Activated T-cell treated with anti-CD3 and anti-CD28 coated beads, Interleukin-2, amount 50 U/mL, for 48 hours (primary cell): ENCODE measurements at places on chromosomes 12 and 14.
A peak's percentile ranks its signal among the peaks of the same experiment; 100 is the strongest.

DNA sequence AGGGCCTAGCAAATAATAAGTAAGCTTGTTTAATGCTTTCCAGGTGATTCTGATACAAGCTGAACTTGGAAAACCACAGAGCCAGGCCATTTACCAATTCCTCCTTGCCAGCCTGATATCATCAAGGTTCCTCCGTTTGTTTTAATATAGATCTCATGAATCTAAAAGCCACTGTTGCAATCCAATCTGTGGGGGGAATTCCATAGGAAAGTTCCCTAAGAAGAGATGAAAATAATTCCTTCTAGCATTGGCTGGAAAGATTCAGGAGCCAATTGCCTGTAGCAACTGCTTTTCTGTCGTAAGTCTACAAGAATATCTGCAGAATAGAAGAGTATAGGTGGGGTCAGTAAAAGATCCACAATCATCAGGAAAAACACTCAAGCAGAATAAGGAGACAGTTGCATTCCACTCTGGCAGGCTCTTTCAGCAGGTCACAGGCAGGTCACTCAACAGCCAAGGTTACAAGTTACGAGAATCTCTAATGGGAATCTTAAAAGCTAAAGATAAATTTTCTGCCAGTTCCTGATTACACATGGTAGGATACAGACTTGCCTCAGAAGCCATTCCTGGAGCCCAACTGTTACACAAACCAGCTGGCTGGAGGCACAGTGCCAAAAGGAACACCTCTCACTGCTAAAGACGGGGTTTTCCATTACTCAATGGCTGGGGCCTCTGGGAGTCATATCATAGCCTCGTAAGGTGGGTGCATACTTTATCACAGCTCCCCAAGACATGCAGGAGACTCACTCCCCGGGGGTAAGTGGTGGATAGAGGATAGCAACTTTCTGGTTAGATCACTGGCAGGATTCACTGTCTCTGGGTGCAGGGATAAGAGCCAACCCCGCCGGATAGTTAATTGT, 43.6 kb downstream of the FGD6 start:
- DNase-seq = no peak

GRCh38 chr12:96424601-96425000, 24.4 kb upstream of the CDK17 start:
- DNase-seq = no peak

DNA sequence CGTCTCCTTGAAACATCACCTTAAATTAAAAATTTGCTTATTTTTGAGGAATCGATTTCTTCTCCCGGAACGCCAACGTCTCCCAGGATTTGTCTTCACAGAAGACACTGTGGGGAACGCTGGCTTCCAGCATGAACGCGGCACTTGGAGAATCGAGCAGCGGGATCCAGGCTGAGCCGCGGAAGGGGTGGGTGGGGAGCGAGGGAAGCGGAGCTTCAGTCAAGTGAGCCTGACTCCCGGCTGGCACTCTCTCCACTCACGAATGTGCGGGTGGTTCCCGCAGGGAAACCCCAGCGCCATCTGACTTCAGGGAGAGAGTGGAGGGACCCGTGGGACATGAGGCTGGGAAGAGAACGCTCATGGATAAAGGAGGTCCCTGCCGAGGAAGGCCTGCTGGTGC, 506.0 kb upstream of the TMEM132C start:
- DNase-seq = no peak

DNA sequence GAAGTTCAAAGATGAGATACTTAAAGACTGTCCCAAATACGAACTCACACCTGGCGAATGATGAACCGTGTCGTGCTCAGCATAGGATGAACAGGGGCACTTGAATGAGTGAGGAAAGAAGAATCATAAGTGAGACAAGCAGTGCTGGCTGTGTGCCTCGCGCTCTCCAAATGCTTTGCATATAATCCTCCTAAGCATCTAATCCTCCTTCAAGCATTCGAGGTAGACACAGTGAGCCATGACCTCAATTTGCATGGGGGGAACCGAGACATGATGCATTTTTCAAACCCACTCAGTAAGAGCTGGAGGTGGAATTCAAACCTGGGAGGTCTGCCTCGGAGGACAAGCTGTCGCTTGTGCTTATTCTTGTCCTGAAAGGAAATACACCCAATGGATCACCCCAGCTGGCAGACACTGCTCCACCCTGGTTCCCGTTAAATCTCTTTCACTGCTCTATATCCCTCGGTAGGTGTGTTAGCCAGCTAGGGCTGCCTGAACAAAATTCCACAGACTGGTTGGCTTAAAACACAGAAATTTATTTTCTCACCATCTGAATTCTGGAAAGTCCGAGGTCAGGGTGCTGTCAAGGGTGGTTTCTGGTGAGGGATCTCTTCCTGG, 274.0 kb downstream of the SLC15A4 start:
- DNase-seq = no peak

GRCh38 chr12:26987634-26988424, 26.4 kb downstream of the TM7SF3 start:
- no peak for DNase-seq

DNA sequence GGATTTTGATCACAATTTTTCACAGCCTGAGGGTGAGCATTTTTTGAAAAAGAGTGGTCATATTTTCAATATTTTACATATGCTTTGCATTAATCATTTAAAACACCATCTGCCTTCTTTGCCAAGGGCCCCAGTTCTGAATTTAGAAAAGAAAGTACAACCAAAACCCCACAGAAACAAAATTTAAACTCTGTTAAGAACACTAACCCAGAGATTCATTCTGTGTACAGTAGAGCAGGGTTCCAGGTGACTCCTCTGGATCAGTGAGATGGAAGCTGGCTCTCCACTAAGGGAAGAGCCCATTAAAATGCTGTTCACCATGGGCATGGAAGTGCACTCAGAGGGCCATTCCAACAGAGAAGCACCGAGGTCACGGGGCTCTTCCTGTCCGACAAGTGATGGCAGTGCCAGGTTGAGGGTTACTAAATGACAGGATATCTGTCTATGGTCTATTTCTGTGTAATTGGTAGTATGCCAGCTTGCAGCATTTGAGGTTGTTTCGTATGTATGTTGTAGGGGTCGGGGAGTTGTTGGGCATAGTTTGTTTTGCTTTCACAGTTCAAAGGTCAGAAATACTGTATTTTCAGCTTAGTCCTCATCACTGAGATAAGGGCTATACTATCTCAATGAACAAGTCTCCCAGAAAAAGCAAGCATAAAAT, 95.9 kb downstream of the SLC35F4 start:
- no peak for DNase-seq

DNA sequence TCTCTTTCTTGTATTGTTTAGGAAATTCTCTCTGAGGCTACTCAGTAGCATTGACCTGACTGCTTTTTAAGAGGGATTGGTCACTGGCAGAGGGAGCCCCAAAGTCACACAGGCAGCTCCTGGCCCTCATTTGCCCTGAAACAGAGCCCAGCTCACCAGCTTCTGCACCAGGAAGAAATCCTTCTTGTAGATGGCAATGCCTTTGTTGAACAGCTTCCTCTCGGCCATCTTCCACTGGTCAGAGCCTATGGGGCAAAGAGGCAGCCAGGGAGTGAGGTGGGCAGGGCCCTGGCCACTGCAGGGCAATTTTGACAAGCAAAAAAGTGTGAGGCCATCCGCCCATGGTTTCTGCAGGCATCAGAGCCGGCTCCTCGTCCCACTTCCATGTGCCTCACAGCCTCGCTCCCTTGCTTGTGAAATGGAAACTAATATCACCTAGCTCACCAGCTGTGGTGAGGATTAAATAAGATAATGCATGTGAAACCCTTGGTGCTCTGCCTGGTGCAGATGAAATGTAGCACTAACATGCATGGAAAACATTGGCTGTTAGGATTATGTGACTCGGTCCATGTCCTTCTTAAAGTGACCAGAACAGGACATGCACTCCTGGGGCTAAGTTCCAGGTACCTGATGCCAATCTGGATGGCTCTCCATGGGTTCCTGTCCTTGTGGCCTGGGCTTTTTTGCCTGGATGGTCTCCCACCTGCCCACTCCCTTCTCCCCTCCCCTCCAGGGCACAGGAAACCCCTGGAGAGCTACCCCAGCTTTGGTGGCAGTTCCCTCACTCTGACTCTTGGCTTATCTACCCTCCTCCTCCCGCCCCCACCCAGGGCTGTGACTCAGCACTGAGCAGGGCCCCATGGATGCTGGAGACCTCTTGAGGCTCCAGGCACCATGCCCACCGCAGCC, 11.2 kb upstream of the PNMA1 start:
- DNase-seq = peak; percentile 39
